ENCODE measurements at places on chromosomes 1 and 21.

DNA sequence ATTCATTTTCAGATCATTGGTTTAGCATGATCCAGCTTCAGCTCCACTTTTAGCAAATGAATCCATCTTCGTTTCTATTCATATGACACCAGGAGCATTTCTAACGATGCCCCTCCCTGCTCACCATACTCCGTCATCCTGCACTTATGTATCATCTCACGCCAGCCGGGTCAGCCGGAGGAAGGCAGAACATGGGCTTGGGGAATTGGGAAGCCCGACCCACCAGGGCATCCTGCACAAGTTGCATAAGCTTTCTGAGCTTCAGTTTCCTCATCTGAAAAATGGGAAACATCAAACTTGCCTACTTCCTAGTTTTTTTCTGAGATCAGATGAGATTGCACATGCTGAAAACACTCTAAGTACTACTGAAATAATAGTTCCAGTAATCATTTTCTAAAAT lies 194.7 kb downstream of the AK5 start:
- DNase-seq, result no peak

- DNase-seq, result no peak
These were observed 91.2 kb upstream of the KCNJ15 start for GRCh38 chr21:38165466-38166172.

DNA sequence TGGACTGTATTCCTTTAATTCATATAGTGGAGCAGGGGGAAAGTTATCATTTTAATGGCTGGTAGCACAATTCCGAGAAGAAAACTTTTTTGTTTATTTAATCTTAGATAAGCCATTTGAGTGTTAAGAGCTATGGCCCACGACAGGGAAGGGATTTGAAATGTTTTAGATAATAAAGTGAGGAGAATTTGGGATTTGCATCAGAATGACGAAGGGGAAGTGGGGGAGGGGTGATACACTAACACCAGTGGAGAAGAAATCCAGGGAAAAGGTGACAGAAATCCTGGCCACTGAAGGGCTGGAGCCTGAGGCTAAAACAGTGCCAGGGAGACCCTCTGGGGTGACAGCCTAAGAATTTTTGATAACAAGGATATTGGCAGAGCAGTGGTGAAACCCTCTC lies 21.0 kb downstream of the LEPR start:
- DNase-seq, result no peak

DNA sequence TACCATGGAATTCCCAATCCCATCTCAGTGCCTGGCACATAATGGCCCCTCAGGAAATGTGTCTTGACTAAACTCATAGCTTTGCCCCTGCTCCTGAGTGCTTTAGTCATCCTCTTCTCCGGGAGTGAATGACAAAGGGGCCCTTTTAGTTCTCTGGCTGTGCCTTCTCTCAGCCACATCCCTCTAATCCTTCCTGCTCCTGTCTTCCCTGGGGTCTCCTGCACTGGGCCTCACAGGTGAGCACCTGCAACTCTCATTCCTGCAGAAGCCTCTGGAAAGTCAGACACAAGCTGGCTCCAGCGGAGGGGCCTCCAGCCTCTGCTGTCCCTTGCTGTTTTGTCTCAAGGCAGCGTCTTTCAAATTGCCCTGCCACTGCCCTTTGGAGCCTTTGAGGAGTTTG lies 14.0 kb upstream of the ETV3L start:
- no peak for DNase-seq

GRCh38 chr21:46650476-46651098 lies 15.1 kb downstream of the PRMT2 start:
- DNase-seq, result no peak

GRCh38 chr1:85599076-85599491 lies 18.5 kb downstream of the CCN1 start:
- DNase-seq, result no peak

GRCh38 chr21:41783476-41784180 lies 16.8 kb upstream of the RIPK4 start:
- DNase-seq, result no peak

GRCh38 chr1:157153746-157154145 lies 15.6 kb upstream of the ETV3 start:
- DNase-seq, result no peak

DNA sequence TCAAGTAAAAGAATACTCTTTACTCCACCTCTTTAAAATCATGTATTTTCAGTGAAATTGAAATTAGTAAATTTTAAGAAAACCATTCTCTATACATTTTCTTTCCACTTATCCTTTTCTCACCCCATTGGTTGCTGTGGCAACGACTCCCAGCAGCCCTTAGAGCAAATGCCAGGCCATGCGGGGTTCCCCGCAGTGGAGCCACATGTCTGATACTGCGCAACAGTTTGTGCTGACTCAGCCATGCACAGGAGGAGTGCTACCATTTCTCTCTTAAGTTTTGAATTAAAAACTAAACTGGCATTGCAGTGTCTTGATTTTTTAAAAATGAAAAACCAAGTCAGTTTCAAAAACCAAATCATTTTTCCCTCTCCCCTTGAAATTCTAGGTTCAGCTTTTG lies 214.1 kb upstream of the L1TD1 start:
- no peak for DNase-seq

DNA sequence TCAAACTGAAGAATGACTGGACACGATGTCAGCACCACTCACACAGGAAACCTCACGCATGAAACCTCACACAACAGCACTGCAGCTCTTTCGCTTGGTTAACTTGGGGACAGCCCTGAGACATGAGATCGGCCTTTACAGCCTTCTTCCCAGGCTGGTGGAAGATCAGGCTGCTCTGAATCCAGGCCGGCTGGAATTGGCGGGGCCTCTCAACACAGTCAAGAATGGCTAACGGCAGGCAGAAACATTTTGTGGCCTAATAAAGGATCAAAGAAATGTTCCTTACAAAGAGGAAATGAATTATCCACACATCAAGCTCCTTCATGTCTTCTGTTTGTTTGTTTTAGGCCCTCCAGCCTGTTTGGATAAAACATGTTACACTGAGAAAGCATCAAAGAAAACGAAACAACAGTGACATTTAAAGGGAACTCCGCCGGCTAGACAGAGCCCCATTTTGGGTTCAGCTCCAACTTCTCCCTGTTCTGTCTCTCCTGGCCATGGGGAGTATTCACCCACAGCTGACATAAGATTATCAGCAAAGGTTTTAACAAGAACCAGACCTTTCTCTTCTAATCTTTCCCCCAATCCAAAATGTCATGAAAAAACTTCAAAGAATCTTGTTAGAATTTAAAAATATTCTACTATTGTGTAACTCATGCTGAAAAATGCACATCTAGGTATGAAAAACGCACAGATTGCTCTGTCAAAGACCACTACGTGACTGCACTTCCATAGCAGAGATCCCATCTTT lies 131.2 kb downstream of the SLC45A1 start:
- DNase-seq, result no peak

- no peak for DNase-seq
These were observed 16.5 kb upstream of the PARP1 start for GRCh38 chr1:226424221-226425003.

GRCh38 chr1:102851616-102852015 lies 256.7 kb downstream of the COL11A1 start:
- DNase-seq, result no peak
